ENCODE measurements at places on chromosomes 3 and 15.

- DNase-seq, result no peak
Observed at GRCh38 chr3:14622368-14622767, 29.2 kb upstream of the CCDC174 start.

DNA sequence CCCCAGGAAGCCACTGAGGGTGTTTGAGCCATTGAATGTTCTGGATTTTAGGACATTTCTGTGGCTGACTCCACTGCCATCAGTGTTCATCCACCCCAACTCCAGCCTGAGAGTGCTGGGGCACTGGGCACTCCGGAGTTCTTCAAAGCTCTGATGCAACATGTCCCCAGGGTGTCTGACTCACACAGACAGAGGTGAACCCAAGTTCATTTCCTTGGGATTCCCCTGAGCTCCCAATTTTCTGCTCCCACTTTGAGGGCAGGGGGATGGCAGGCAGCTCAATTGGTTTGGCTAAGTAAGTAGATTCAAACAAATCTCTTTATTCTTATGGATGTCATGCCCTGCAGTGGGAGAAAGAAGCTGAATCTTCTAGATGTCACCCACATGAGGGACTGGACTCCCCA, 2.2 kb downstream of the STRA6 start:
- DNase-seq, result no peak

- DNase-seq, result no peak
Observed at GRCh38 chr3:64150623-64151207, 74.6 kb downstream of the PRICKLE2 start.

DNA sequence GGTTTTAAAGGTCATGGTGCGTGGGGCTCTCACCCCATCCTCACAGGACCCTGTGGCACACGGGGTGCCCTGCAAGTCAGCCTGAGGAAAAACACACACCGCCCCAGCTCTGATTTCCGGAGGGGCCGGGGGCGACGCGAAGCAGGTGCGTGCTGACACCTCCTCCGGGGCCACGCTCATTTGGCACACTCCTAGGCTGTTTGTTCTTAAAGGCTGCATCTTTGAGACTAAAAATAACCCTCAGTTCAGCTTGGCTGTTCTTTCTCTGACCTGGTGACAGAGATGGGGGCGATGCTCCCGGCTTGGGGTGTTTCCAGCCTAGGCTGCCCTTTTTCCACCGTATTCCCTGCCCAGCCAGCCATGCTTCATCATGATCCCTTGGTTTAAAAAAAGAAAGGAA, 141.5 kb upstream of the TPM1 start:
- no peak for DNase-seq

DNA sequence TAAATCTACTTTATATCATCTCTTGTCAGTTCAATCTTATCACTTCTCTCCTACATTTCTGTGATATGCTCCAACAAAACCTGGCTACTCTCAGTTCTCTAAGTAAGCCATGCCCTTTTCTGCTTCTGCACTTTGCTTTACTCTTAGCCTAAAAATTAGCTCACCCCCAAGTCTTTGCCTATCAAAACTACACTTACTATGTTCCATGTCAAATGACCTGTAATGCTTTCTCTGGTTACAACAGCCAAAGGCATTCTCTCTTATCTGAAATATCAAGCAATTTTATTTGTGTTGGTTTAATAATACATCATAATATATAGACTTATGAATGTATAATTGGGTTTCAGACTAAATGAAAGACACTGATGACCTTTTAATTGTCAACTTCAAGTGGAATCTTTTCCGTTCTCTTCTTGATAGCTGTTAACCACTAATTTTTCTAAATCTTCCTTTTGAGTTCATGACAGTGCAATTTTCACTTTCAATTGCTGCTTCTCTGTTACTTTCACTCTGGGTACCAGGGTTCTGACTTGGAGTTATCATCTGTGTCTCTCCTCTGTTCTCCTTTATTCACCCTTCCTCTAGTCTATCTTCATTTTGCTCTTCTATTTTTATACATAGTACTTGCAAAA, 619.0 kb upstream of the GOLIM4 start:
- DNase-seq, result no peak

DNA sequence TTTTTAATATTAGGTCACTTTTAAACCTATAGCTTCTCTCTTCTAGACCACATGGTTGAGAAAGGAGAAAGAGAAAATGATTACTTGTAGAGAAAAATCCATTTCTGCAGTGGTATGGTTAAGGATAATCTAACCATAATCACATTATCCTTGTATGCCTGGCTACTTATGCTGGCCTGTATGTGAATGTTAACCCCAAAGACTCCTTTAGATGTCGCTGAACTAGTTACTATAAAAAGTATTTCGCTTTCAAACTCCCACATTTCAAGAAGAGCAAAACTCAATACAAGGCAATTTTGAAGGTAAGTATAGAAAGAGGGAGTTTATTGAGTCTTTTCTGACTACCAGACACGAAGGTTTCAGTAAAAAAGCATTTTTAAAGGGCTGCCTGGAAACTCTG, 2.2 kb downstream of the KCTD6 start:
- no peak for DNase-seq

DNA sequence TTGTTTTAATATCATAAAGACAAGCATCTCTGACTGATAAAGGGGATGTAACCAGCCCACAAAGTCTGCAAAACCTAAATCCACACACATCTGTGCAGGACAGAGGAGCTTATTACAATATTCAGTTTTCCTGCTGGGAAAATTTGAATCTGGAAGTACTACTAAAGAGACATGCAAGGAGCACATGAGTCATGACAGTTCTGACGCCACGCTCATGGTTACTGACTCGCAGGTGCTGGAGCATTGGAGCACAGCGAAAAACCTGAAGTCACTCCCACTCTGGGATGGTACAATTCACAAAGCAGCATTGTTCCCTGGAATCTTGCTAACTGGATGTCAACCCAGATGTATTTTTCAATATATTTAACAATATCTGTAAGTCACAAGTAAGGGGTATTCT, 7.6 kb upstream of the ISL2 start:
- DNase-seq, result no peak

Measured in H54 (cell line).